ENCODE measurements at places on chromosomes 12 and 14.

DNA sequence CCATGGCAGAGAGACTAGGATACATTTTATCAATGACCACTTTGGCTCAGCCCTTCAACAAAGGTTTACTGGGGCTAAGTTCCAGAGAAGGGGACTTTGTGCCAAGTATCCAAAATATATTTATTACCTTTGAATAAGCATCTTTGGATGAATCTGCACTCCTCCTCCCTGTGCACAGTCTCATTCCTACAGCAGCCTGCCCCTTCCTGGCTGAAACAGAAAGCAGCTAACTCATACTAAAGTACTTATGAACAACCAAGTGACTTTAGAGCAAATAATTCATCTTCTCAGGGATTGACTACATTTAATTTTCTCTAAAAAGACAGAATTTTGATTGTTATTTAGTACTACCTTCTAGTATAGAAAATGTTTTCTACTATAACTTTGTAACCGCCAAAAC lies 47.8 kb upstream of the ETV6 start:
- DNase-seq, result no peak

DNA sequence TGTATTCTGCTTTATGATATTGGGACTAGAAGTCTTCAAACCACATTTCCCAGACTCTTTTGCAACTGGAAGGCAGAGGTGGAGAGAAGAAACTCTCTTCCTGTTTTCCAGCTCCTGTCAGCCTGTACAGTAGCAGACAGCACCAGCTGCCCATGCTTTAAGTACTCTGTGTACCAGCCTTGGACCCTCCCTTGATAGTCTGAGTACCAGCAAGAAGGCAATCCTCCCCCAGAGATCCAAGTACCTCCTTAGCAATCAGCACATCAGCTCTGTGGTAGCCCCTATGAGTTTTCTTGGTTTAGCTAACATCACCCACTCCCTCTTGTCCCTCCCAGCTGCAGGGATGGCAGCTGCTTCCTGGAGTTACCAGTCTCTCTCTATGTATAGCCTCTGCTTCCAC lies 56.3 kb downstream of the STXBP6 start:
- DNase-seq, result no peak

GRCh38 chr12:53233671-53234121 lies 1.7 kb upstream of the RARG start:
- DNase-seq, result no peak

DNA sequence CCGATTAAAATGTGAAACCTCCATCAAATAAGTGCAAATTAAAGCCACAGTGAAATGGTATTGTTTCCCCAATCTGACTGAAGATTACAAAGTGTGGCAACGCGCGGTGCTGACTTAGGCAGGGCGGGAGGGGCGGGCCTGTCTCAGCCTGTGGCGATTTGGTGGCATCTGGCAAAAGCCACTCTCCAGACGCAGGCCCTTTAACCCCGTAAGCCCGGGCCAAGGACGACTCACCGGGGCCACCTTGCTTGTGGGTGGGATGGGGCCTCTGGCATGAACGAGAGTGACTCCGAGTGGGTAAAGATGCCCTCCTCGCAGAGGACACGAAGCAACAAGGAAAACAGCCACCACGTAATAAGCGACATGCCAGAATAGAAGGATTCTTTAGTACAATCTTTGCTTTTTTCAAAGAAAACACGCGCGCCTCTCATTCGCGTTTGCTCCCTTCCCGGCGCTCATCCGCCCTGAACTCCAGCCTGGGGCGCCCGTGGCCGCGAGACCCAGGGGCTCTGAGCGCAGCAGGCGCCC lies 815 bp downstream of the DEGS2 start:
- DNase-seq, result no peak

DNA sequence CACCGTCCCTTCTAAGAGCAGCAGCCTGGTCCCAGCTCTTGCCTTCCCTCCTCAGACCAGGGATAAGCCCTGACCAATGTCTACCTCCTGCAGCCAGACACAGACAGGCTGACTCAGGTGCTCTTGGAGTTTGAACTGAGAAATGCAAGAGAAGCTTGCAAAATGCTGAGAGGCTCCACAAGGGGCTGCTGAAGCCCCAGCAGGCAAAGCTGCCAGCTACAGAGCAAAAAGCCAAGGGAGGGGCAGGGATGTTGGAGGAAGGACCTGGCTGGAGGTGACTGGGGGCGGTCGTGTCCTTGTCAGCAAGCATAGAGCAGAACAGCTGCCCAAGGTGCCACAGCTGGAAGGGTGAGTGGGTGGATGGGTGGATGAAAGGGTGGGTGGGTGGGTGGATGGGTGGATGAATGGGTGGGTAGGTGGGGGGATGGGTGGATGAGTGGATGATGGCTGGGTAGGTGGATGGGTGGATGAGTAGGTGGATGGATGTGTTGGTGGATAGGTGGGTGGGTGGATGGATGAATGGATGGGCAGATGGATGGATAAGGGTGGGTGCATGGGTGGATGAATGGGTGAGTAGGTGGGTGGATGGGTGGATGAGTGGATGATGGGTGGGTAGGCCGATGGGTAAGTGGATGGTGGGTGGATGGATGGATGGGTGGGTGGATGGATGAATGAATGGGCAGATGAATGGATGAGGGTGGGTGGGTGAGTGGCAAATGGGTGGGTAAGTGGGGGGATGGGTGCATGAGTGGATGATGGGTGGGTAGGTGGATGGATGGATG lies 4.0 kb upstream of the INF2 start:
- DNase-seq, result no peak
